Esophagus mucosa (tissue), 1 donor: ENCODE measurements at places on chromosomes 16 and 17.

- peak; percentile 45 for ATAC-seq
Observed at GRCh38 chr17:29376667-29377270, 13.4 kb upstream of the TAOK1 start.

- no peak for ATAC-seq
Observed at GRCh38 chr16:27374221-27374803, 27.7 kb upstream of the IL21R start.

GRCh38 chr17:34382621-34383124, 19.6 kb upstream of the CCL1 start:
- no peak for ATAC-seq

DNA sequence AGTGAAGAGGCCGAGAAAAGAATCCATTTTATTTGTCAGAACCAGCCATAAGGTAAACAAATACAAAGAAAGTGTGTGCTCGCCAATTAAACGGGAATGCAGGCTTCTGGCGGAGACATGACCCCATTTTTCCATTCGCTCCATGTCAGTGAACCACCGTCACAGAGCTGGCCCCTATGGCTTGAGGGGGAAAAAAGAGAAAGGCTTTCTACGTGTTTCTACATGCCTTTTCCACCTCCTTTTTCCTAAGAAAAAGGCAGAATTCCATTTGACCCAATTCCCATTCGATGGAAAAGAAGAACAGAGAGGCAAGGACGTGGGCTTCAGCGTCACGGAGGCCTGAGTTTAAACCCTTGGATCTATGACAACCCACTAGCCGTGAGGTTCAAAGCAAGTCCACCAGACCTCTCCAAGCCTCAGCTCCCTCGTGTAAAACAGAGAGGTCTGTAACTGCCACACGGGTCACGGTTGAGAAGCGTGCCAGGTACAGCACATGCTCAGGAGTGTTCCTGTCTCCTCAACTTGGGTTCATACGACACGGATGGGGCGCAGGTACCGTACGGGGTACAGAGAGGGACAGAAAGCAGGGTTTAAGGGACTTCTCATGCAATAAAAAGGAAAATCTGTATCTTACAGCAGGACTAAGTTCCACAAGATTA, 91.9 kb downstream of the NXN start:
- ATAC-seq = no peak

GRCh38 chr16:84313921-84314320, 19.2 kb downstream of the WFDC1 start:
- no peak for ATAC-seq

DNA sequence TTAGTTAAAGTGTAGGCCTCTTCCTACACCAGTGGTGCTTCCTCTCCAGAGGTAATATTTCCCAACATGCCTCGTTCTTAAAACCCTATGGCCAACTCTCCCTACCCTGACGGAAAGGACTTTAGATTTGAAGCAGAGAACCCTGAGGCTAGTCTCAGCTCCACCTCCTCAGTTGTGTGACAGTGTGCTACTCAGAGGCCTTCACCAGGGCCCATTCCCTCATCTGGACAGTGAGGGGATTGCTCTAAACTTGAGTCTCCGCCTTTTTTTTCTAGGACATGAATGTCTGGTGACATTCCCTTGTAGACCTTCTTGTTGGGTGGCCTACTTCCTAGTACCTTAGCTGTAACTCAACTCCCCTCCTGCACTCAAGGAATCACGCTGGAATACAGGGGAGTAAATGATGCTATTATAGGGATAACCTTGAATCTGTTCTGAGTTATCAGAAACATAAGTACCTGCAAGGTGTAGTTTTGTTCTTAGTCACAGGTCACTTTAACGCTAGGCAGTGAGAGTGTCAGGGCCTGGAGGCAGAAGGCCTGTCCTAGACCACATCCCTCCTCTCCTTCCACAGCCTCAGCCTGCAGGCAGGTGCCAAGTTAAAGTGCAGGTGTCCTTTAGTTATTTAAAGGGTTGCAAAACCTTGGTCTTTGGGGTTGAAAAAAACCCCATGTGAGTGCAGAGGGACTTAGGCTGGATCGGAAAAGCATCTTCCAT, 26.9 kb downstream of the LDHD start:
- no peak for ATAC-seq

DNA sequence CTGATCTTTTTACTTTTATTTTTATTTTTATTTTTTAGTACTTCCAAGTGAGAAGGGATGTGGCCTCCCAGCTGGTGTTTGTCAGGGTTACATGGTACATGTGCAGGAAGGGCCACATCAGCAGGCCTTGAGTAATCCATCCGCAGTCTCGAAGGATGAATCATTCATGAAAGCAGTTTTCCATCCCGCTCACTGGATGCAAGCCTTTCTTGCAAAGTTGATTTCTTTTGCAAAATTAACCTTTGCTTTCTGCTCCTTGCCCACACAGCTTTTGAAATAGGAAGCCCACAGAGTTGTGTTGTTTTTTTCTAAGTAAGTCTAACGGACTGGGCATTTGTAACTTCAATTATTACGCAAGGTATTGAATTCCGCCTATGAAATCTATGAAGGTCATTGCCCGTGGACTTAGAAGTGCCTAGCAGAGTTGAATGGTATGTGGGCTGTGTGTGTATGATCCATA, 157.4 kb downstream of the PRKCA start:
- ATAC-seq = peak; percentile 81

DNA sequence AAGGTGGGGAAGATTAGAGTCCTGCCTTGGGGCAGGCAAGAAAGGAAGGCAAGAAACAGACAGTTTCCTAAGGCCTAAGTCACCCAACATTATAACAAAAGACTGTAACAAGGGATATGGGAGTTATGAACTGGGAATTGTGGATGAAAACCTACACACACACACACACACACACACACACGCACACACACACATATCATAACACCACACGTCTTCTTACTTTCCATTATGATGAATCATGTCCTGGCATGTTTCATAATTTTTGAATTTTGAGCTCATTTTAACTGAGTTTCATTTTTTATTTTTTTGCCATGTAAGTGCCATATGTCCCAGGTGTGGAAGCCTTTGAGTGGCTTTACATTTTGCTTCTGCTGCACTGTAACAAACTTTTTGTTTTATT, 29.9 kb downstream of the HS3ST2 start:
- ATAC-seq = no peak

- no peak for ATAC-seq
Observed at GRCh38 chr17:34579017-34579946, at the start of gene TMEM132E. Gene TMEM132E, plus strand, starts transcription at chr17:34579582. Its CDS starts 1,495 bp downstream, at chr17:34581077.

GRCh38 chr16:29011851-29012250, 27.0 kb downstream of the LAT start:
- no peak for ATAC-seq

DNA sequence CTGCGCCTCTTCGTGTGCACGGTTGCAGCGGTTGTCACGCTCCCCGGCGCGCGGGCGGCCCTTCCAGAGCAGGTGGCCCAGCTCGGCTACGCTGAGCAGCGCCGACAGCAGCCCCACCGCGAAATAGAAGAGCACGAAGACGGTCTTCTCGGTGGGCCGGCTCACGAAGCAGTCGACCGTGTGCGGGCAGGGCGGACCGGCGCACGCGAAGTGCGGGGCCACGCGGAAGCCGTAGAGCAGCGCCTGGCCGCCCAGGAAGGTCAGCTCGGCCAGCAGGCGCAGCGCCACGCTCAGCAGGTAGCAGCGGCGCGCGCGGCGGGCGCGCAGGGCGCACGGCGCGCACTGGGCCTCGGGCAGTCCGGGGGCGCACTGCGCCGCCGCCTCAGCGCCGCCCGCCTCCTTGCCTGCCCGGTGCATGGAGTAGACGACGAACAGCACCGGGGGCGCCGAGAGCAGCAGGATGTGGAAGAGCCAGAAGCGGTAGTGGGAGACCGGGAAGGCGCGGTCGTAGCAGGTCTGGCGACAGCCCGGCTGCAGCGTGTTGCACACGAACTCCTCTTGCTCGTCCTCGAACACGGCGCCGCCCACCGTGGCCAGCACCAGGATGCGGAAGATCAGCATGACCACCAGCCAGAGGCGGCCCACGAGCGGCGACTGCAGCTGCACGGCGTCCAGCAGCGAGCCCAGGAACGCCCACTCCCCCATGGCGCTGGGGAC, 1.3 kb downstream of the GJD3 start:
- peak; percentile 11 for ATAC-seq

GRCh38 chr16:50692999-50693781, at the start of gene NOD2:
Gene NOD2, plus strand, starts transcription at chr16:50693606. Its CDS starts 5,890 bp downstream, at chr16:50699496.
- peak; percentile 40 for ATAC-seq

GRCh38 chr17:57502811-57503241, 242.3 kb downstream of the CCDC182 start:
- peak; percentile 25 for ATAC-seq

DNA sequence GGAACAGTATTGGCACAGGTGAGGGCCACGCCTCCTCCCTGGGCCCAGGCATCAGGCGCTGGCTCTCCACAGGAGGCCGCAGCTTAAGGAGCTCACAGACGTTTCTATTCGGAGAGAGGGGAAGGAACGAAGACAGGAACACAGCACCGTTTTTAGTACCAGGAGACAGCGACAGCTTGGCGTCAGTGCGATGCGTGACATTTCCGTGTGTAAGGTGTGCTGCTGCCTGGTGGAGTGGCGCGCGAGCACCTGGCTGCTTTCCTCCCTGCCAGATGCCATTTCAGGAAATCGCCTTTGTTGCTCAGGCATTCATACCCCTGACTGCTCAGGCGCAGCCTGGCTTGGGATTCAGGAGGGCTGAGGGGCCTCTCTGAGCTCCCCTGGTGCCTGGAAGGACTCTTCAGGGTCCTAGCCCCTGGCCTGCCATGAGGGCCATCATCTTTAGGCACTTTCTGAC, 367.5 kb downstream of the CPPED1 start:
- no peak for ATAC-seq

- ATAC-seq = no peak
Observed at GRCh38 chr16:52069866-52070265, 477.1 kb downstream of the TOX3 start.

GRCh38 chr17:78805301-78805700, 23.2 kb upstream of the CYTH1 start:
- peak; percentile 18 for ATAC-seq

DNA sequence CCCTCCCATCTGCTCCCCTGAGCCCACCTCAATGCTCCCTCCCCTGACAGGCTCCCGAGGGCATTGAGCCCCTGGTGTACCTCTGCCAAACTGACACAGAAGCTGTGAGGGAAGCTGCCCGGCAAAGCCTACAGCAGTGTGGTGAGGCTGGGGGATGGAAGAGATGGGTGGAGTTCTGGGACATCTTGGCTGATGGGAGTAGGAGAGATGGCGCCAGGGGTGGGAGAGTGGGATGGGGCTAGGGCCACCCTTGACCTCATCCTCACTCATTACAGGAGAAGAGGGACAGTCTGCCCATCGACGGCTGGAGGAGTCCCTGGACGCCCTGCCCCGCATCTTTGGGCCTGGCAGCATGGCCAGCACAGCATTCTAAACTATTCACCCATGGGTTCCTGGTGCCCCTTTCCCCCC, 16.2 kb upstream of the CTCF start:
- ATAC-seq = no peak
